ENCODE measurements at places on chromosomes 2 and 18.

- DNase-seq, result no peak
Measured at GRCh38 chr2:68330691-68331090, 10.9 kb upstream of the CNRIP1 start.

DNA sequence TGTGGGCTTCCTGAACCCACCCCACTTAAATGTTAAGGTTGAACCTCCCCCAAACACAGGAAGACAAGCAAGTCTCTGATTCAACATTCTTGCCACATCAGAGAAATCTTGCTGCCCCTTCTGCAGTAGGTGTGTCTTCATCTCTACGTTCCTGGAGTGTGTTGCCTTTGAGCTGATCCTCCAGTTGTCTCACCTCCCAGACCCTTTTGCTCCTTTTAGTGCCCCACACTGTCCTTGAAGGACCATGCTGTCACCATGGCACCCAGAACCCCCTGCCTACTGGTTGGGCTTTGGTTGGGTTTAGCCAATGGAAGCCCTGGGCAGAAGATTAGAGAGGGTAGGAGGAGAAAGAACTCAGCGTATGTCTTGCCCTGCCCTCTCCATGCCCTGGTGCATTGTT, 10.7 kb downstream of the CAB39 start:
- DNase-seq, result no peak

DNA sequence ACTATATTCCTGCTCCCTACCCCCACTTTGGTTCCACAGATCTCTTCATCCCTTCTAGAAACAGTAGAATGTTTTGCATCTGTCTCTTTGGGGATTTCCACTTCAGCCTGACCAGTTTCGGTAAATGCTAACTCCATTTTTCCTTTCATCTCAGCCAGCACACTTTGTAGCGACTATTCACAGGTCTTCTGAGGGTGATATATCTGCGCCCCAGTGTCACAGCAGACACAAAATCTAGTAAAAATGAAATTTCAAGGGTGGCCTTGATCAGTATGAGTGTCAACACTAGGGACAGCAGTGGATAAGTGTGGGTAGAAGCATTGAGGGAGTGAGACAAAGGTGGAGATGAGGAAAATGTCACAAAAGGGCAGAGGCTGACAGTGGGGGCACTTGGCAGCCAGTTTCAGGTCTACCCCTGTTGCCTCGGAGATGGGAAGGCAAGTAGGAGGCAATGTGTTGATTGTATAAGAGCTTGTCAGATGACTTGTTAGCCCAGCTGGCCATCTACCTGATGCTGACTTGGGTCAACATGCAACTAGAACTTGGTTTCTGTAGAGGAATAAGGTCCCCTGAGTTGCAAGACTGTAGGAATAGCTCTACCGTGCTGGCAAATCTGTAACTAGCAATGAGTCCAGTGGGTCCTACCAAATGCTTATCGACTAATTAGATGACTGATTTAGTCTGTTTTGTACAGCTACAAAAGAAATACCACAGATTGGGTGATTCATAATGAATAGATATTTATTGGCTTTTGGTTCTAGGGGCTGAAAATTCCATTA, 60.7 kb downstream of the CXCR4 start:
- no peak for DNase-seq

DNA sequence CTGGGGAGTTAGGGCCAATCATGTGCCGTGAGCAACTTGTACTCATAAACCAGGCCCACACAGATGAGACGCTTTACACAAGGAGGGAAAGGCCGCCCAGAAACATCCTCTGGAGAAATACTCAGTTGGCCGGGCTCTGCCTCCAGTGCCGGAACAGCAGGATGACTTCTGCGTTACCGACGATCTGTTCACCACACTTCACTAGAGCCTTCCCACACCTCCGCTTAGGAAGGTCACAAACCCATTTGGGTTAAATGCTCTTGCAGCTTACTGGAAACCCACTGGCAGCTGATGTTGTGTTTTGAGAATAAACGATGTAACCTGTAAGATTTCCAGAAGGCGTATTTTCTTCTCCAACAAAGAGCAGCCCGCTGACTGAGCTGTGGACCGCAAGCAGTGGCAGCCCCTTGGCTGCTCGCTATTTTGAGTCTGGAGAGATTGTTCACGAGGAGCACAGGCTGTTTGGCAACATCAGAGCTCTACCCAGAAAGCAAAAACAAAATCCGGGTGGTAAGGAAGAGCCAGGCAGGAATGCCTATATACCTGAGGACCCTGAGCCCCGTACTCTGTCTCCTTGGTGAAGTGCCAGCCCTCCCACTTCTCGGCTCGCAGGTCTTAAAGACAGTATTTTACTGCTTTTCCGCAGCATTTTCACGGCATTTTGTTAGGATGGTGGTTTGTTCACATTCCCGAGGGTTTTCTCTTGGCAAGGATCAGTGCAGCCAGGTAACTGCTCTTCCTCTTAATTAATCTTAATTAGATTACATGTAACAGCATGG, 44.0 kb downstream of the COLEC12 start:
- no peak for DNase-seq

- no peak for DNase-seq
Measured at GRCh38 chr2:57397550-57398360, 648.9 kb upstream of the VRK2 start.

- DNase-seq, result no peak
Measured at GRCh38 chr2:121316986-121317385, 32.0 kb upstream of the TFCP2L1 start.

- DNase-seq, result no peak
Measured at GRCh38 chr2:239693330-239693729, 292.5 kb upstream of the HDAC4 start.

- DNase-seq, result no peak
Measured at GRCh38 chr2:227450926-227451654, 20.9 kb upstream of the AGFG1 start.

DNA sequence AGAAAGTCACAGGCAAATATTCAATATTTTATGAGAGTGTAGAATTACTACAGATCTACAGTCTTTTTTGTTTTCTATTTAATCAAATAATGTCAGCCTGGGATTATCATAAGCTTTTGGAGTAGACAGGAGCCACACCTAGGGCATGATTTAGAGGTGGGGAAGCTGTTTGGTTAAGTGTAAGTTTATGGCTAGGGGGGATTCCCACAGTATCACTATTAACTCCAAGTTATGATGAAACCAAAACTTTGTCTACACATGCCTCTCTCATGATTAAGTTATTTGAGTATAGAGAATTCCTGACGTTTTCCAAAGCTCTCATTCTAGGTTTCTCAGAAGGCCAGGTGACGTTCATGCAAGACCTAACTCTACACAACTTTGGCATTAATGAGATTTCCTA, 2.1 kb downstream of the SERPINB10 start:
- no peak for DNase-seq

DNA sequence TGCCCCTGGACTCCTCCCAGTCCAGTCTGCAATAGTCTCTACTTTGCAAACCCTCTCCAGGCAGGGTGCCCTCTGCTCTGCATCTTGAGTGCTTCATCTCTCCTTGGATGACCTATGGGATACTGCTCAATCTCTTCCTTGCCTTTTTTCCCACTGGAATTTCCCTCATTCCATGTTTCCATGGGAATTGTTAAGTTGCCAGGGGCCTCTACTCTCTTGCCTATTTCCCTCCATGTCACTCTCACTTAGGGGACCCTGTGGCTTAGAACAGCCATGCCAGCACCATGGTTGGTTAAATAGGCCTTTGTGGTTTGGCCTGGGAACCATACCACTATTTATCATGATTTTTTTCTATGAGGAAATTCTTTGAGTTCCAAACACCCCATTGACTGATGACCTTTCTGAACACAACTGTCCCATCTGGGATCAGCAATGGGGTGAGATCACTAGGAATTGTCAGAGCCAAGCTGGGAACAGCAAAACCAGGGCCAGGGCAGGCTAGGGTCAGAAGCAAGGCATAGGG, 91.4 kb upstream of the RBMS1 start:
- DNase-seq, result no peak

DNA sequence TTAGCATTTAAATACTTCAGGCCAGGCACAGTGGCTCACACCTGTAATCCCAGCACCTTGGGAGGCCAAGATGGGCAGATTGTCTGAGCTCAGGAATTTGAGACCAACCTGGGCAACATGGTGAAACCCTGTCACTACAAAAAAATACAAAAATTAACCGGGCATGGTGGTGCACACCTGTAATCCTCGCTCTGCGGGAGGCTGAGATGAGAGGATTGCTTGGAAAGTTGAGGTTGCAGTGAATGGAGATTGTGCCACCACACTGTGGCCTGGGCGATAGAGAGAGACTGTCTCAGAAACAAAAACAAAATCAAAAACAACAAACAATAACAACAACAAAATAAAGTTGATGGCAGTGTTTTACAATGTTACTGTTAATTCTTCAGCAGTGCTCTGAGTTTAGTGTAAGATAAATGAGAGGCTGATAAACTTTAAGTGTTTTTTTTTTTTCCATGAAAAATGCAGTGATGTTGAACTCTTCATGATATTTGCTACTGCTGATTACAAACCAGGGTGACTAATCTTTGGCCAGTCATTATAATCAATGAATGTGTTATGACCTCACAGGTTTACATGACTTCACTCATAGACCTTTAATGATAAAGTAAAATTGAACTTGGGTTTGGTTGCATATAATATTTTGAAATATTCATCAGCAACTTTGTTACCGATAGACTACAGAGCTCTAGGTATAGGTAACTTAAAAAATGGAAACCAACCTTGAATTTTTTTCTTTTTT, 2.5 kb downstream of the ITGAV start:
- no peak for DNase-seq

GRCh38 chr2:75675908-75676307, 29.3 kb downstream of the MRPL19 start:
- no peak for DNase-seq

GRCh38 chr2:30358351-30358750, 88.7 kb upstream of the LCLAT1 start:
- DNase-seq, result no peak

- DNase-seq, result no peak
Measured at GRCh38 chr2:146661473-146662096, 1183.2 kb upstream of the ACVR2A start.

- DNase-seq, result no peak
Measured at GRCh38 chr18:54205959-54206358, 18.5 kb downstream of the MBD2 start.

DNA sequence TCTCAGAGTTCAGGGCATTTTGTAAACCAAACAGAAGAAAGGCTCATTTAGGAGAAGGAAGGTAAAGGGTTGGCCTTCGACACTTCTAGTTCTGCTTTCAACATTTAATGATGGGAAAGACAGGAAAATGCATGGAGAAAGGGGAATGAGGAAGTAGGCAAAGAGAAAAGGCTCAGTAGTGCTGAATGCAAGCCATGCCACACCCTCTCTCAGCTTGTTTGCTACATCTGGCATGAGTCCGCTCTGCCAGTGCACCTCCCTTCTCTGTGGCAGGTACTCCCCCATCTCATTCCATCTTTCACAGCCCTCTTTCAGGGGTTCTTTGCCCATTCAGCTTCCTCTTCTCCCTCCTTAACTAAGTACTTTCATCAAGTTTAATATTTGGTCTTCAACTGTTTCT, 120.9 kb upstream of the ITGB6 start:
- no peak for DNase-seq

DNA sequence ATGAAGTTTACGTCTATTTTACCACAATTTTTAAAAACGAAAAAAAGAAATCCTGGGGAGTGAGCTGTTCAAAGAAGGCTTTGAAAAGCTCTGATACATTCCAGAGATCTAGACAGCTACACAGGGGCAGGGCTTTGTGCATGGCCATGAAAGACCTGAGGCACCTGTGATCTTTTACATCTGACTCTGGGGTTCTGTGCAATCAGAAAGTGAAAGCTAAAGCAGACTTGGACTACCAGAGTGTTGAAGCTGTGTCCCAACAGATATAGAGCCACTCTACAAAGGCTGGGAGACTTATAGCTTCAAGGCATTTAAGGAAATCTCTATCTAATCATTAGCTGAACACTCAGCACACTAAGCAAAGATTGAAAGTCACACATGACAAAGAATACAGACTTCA, 34.1 kb downstream of the PARD6G start:
- no peak for DNase-seq

DNA sequence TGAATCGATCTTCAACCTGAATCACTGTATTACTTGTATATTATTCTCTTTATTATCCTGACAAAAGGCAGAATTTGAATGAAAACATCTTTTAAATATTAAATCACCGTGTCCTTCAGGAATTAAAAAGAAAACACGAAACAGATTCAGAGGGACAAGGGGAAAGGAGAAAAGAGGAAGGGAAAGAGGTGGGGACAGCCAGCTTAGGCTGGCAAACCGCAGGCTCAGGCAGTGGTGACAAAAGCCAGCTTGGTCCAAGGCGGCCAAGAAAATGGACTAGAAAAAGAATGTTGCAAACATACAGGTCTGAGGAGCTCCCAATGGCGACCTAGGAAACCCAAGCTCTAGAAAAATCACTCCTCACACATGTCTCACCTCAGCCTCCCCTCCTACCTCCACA, 6.8 kb downstream of the B4GALT6 start:
- no peak for DNase-seq

- no peak for DNase-seq
Measured at GRCh38 chr2:75311993-75312392, 112.7 kb upstream of the TACR1 start.

DNA sequence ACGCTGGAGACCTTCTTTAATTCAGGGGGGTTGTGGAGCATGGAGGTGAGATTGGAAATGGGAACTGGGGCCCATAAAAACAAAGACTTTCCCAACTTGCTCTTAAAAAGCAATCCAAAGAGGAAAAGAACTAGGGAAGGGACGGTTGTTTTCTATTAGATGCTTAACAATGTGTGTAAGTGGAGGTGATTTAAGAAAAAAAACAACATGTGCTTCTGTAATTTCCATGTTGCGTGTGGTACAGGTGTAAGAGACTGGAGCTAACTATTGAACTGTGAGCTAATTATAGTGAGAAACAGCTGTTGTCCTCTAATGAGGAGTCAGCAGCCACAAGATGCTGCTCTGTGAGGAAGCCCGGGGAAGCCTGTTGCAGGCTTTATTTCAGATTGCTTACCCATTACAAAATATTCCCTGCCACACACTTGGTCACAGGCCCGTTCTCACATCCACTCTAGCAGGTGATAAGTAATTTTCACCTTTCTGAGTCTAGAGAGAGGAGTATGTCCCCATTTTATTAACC, 280.6 kb upstream of the PARD3B start:
- no peak for DNase-seq

DNA sequence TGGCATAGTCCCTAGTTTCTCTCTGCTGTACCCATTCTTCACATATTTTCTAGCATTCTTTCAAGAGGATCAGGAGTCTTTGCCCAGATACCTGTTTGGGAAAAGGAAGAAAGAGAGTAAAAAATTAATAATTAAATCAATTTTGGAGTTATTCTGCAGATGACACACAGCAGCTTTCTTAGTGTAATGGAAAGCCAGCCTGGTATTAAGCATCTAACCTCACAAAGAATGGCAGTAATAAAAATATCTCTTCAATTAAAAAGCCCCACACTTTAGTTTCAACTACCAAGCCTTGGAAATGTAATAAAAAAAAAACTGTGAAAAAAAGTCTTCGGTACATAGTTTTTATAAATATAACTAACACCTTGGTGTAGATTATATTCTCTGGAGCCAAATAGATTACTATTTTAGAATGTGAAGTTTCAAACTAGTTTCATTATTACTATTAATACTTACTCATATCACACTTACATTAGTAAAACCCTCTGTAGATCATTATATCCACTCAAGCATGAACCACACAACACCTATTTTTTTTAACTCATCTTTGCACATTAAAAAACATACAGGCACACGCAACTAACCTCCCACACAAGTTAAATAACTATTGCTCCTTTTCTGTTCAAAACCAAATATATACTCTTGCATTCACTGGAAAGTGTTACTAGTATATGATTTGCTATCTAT, 90.9 kb downstream of the GPD2 start:
- DNase-seq, result no peak

GRCh38 chr2:23791030-23791429, 135.9 kb downstream of the ATAD2B start:
- DNase-seq, result no peak

- no peak for DNase-seq
Measured at GRCh38 chr2:26430826-26431225, 29.1 kb downstream of the DRC1 start.

Data from stimulated activated CD8-positive, alpha-beta memory T cell treated with anti-CD3 and anti-CD28 coated beads, Interleukin-15, amount 100 ng/mL, for 24 hours (primary cell).